ENCODE measurements at places on chromosomes 1 and 21. TPM values are rescaled to one million over a fixed set of nuclear protein-coding genes. Genes with fewer than 3 reads are reported as not detected.

TRPM2 gene
- total RNA-seq: 7.7 TPM

NRDC gene
- total RNA-seq: 108 TPM

CD1D gene
- 2.4 TPM for total RNA-seq

COL18A1 gene
- total RNA-seq: 133 TPM

SPRR2G gene
- total RNA-seq: not detected

SYPL2 gene
- 9.0 TPM for total RNA-seq

S100A8 gene
- total RNA-seq: 360 TPM

CD247 gene
- total RNA-seq: 1.3 TPM

MROH9 gene
- 0.24 TPM for total RNA-seq

TMEM61 gene
- 11.0 TPM for total RNA-seq

RGS8 gene
- total RNA-seq: 0.10 TPM
